Aorta (tissue), 5 donors: ENCODE measurements at places on chromosomes 13 and 19. TPM values are rescaled to one million over a fixed set of nuclear protein-coding genes. Genes with fewer than 3 reads are reported as not detected.

Gene CEACAM4
- 1.8 TPM for total RNA-seq

Gene ZNF837
- total RNA-seq, result 0.65 TPM

Gene CD177
- 2.1 TPM for total RNA-seq

Gene ZNF559
- total RNA-seq, result 15.4 TPM

Gene SPINT2
- 155 TPM for total RNA-seq

Gene MAP4K1
- total RNA-seq, result 7.3 TPM

Gene LILRA1
- total RNA-seq, result 2.0 TPM

Gene PLPP2
- total RNA-seq, result 4.2 TPM

Gene GPR12
- total RNA-seq, result not detected

Gene TNNI3
- not detected for total RNA-seq

Gene URAD
- total RNA-seq, result not detected

Gene FGF21
- not detected for total RNA-seq

- no peak overlapping the region for H3K27ac ChIP-seq
- H3K36me3 ChIP-seq, result no peaks in the 10 kb centered on the region
- DNase-seq, result no peak
- H3K4me1 ChIP-seq, result no peaks in the 10 kb centered on the region
- no peak overlapping the region for H3K4me3 ChIP-seq
Observed at GRCh38 chr19:1366899-1367870, 16.5 kb upstream of the NDUFS7 start.

DNA sequence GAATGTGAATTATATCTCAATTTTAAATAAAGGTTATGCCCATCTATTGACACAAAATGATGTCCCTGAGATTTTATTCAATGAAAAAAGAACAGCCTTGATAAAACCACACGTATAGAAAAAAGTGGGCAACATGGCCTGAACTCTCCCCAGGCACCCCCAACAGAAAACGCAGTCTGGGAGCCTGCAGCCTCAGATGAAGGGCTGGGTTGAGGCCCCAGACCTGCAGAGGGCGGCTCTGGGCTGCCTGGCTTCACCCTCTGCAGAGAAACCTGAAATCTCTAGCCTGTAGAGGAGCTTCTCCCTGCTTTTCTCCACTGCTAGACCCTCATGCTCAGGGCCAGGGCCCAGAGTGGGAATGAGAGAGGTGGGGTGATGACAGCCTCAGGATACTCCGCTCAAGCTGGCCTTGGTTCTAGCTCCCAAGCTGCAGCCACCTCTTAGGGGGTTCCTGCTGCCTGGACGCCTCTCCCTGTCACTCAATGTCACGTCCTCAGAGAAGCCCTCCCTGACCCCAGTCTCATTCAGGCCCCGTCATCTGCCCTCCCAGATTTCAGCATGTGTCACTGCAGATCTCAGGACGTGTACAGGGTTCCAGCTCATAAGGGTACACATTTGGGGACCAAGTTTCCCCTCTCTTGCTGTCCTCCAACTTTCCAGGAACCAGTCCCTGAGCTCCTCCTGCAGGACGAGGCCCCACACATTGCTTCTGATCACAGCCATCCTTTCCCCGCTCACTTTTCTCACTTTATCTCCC lies 1.8 kb downstream of the MBD3 start:
- no peak overlapping the region for H3K27ac ChIP-seq
- H3K4me1 ChIP-seq, result peaks cover 3% of the 10 kb centered on the region
- H3K27me3 ChIP-seq, result no peaks in the 10 kb centered on the region
- no peak overlapping the region for H3K4me3 ChIP-seq
- no peak for DNase-seq

DNA sequence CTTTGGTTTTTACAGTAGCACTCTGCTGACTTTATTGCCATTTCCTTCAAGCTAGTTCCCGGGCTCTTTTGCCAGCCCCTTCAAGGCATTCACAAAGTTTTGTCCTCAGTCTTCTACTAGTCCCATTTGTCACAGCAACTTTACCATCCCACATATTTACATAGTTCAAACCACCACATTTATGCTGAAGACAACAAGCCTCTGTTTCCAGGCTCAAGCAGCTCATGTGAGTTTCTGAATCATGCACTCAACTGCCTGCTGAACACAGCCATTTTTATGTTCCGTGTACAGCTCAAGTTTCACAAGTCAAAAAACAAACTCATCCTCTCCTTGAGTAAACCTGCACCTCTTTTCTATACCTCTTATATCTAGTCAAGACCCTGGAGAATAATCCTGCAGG lies 977.0 kb upstream of the SLC10A2 start:
- no peak overlapping the region for H3K4me3 ChIP-seq
- no peak overlapping the region for H3K27ac ChIP-seq
- no peaks in the 10 kb centered on the region for H3K27me3 ChIP-seq
- DNase-seq, result no peak

DNA sequence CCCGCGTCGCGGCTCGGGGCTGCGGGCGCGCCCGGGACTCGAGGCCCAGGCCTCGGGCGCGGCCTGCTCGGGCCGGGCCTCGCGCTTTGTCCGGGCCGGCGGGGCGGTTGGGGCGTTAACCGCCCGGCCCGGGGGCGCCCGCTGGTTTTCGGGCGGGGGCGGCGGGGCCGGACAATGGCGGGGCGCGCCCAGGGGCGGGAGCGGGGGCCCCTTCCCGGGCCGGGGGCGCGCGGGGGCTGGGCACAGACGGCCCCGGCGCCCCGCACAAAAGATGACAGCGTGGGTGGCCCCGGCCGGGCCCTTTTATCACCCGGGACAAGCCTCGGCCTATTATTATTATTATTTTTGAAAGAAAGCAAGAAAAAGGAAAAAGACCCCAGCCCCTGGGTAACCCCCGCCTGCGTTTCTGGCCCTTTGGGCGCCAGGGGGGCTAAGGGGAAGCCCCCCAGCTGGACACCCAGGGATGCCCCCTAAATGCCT lies 419 bp downstream of the KDM4B start:
- DNase-seq, result no peak
- no peaks in the 10 kb centered on the region for H3K36me3 ChIP-seq
- no peaks in the 10 kb centered on the region for H3K4me1 ChIP-seq
- no peaks in the 10 kb centered on the region for H3K27me3 ChIP-seq
- H3K27ac ChIP-seq, result no peak overlapping the region

DNA sequence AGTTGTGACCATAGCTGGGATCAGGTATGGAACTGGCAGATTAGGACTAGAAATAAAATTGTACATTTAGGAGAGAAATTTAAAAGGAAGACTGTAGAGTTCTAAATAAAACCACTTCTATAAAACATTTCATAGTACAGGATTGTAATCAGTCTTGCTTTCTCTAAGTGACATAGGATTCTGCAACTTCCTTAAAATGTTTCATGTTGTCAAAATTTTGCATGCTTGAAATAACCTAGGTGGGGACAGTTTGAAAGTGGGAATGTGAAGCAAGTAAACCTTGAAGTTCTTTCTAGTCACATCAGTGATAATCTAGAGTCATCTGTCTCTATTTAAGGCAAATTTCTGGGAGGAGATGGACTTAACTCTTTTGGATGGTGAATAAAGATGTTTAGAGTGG lies 6.7 kb downstream of the TM9SF2 start:
- H3K4me1 ChIP-seq, result peaks cover 4% of the 10 kb centered on the region
- no peaks in the 10 kb centered on the region for H3K36me3 ChIP-seq
- H3K27me3 ChIP-seq, result no peaks in the 10 kb centered on the region
- H3K27ac ChIP-seq, result no peak overlapping the region
- DNase-seq, result no peak
- H3K4me3 ChIP-seq, result no peak overlapping the region

DNA sequence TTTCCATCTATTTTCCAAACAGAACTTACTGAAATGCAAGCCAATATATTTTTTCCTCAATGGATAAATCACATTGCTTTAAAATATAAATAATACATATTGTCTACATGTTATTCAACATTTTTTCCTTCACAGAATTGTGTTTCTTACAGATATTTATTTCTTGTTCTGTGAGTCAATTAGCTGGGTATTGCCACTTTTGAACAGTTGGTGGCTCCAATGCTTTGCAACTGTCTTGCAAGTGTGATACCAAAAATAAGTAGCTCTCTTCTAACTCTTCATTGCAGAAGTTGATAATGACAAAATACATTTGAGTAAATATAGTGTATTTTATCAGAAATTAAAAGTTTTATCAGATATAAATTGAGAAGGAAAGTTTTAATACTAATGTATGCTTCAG lies 17.1 kb upstream of the GPC5 start:
- H3K27ac ChIP-seq, result no peak overlapping the region
- no peaks in the 10 kb centered on the region for H3K4me1 ChIP-seq
- no peaks in the 10 kb centered on the region for H3K36me3 ChIP-seq
- H3K4me3 ChIP-seq, result no peak overlapping the region
- no peak for DNase-seq

GRCh38 chr19:12778017-12778904 lies 2.9 kb upstream of the HOOK2 start:
- peak; percentile 84 for DNase-seq
- peak overlapping the region; percentile 55 for H3K4me3 ChIP-seq
- H3K27ac ChIP-seq, result peak overlapping the region; percentile 84
- H3K4me1 ChIP-seq, result no peaks in the 10 kb centered on the region
- no peaks in the 10 kb centered on the region for H3K27me3 ChIP-seq

- DNase-seq, result no peak
- H3K27me3 ChIP-seq, result no peaks in the 10 kb centered on the region
- H3K36me3 ChIP-seq, result no peaks in the 10 kb centered on the region
Observed at GRCh38 chr19:39951065-39951650, 16.7 kb upstream of the FCGBP start.

- no peaks in the 10 kb centered on the region for H3K4me1 ChIP-seq
- peak; percentile 78 for DNase-seq
- peak within 1 kb of the TSS; percentile 51 for H3K4me3 ChIP-seq
- H3K27me3 ChIP-seq, result peaks cover 2% of the 10 kb centered on the region
- H3K36me3 ChIP-seq, result no peaks in the 10 kb centered on the region
- no peak within 1 kb of the TSS for H3K27ac ChIP-seq
Observed at GRCh38 chr19:35248310-35249145, at the start of gene LSR. Gene LSR, plus strand, starts transcription at chr19:35249002. Its CDS starts 21 bp downstream, at chr19:35249023.

DNA sequence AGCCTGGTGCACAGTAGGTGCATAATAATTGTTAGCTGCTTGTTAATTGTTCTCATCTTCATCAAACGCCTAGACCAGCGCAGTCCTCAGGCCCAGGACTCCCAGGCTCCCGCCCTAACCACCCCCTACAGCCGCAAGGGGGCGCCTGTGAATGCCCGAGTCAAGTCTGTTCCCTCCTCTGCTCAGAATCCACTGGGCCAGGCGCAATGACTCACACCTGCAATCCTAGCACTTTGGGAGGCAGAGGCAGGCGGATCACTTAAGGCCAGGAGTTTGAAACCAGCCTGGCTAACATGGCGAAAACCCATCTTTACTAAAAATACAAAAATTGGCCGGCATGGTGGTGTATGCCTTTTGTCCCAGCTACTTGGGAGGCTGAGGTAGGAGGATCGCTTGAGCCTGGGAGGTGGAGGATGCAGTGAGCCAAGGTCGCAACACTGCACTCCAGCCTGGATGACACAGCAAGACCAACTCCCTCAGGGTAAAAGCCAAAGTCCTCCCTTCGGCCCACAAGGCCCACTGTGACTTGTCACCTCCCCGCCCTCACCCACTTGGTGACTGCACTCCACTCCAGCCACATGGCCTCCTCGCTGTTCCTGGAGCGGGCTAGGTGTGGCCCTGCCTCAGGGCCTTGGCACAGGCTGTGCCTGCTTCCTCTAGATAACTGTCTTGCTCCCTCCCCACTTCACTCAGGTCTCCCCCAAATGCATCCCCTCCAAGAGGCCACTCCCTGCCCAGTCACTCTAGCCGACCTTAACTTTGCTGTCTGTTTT lies 9.1 kb downstream of the ZNF653 start:
- no peak overlapping the region for H3K4me3 ChIP-seq
- H3K27me3 ChIP-seq, result no peaks in the 10 kb centered on the region
- H3K36me3 ChIP-seq, result no peaks in the 10 kb centered on the region
- DNase-seq, result peak; percentile 91
- H3K4me1 ChIP-seq, result no peaks in the 10 kb centered on the region

DNA sequence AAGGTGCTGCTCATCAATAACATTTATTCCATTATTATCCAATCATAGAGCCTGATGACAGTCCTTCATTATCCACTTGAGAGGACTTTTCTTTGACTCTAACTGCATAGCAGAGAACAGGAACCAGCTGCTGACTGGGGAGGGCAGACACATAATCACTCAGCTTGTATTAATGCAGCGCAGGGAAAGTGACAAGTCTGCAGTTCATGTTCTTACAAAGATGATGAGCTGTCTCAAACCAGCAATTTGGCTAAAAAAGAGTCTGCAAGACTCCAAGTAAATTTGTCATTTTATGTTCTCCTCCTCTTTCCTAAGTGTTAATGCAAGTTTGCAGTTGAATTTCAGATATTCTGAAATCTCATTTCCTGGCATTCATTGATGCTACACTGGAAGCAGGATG lies 40.0 kb upstream of the CBY2 start:
- H3K27me3 ChIP-seq, result no peaks in the 10 kb centered on the region
- H3K4me1 ChIP-seq, result no peaks in the 10 kb centered on the region
- DNase-seq, result no peak

GRCh38 chr13:41613471-41613870 lies 156.1 kb downstream of the RGCC start:
- H3K27me3 ChIP-seq, result no peaks in the 10 kb centered on the region
- H3K36me3 ChIP-seq, result no peaks in the 10 kb centered on the region
- no peak overlapping the region for H3K4me3 ChIP-seq
- no peak overlapping the region for H3K27ac ChIP-seq

GRCh38 chr19:19655051-19655594 lies 8.4 kb downstream of the ATP13A1 start:
- H3K4me1 ChIP-seq, result no peaks in the 10 kb centered on the region
- no peak overlapping the region for H3K27ac ChIP-seq
- H3K27me3 ChIP-seq, result no peaks in the 10 kb centered on the region
- peak; percentile 47 for DNase-seq

DNA sequence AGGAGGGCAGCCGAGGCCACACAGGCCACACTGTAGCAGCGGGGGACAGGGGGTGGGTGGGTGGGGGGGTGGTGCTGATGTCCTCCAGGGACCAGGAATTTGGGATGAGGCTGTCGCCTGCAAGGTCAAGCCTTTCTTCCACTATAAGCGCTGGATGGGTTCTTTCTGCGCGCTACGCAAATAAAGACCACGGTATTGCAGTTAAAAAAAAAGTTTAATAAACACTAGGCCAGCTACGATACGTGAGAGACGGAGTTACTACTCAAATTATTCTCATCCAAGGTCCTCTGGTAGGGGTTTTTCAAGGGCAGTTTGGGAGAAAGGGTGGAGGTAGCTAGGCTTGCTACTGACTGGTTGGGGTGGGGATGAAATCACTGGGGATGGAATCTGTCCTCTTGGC lies 508 bp upstream of the ZNF44 start:
- H3K27ac ChIP-seq, result peak overlapping the region; percentile 55
- H3K27me3 ChIP-seq, result no peaks in the 10 kb centered on the region
- no peak for DNase-seq
- no peaks in the 10 kb centered on the region for H3K4me1 ChIP-seq
- H3K4me3 ChIP-seq, result peak overlapping the region; percentile 9

DNA sequence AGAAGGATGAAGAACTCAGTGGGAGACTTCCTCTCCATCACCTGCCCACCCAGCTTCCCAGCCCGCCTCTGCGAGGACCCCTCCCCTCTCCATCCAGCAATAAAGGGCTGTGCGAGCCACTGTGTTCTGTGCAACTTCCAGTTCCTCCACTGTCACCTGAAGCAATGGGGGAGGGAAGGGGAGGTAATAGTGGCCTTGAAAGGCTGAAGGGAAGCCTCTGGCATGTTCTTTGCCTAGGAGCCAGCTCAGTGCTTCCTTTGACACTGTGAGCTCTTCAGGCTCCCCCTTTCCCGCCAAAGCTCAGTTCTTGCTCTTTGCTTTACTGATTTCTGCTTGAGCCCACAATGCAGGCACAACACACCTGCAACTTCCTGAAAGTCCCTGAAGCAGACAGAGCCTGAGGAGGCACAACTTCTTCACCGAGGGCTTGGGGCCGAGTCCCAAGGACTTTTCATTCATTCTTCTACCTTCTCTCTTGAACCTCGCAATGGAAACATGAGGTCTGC lies 73.2 kb upstream of the DOCK9 start:
- H3K4me1 ChIP-seq, result no peaks in the 10 kb centered on the region
- H3K27me3 ChIP-seq, result no peaks in the 10 kb centered on the region
- H3K36me3 ChIP-seq, result no peaks in the 10 kb centered on the region
- DNase-seq, result no peak
- H3K27ac ChIP-seq, result no peak overlapping the region
